ENCODE measurements at places on chromosomes 11 and 22.

- DNase-seq, result no peak
Measured at GRCh38 chr11:134740590-134741261, 328.7 kb upstream of the B3GAT1 start.

DNA sequence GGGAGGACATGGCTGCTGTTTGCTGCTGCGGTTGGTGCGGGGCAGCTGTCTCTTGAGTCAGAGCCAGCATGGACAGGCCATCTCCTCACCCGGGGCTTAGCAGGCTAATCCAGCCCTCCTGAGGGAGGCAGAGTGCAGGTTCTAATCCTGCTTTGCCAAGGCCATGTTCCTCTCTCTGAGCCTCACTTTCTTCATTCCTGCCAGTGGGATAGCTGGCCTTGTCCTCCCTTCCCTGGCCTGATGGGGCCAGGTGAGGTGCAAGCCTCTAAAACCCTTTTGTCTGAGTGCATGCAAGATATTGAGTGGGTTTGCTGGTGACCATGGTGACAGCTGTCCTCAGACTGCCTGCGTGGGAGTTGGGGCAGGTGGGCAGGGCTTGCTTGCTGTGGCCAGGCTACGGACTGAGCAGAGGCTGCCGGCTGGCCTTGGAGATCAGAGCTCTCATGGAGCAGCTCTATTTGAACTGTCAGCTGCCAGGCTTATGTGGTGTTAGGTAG lies 3.6 kb downstream of the USP35 start:
- DNase-seq, result no peak

DNA sequence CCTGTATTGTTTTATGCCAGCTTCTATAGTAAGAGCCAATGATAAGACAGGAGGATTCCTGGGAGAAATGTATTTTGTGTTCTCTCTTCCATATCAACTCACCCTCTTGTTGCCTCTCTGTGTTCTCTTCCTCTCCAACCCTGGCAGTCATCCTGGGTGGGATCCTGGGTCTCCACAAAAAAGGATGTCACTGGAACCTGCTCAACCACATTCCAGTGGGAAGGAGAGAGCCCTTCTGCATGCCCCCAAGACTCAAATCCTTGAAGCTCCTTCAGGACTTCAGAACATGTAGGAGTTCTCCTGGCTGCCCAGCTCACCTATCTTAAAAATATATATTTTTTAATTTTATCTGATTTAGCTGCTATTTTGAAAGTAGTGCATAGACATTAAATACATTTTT lies 26.1 kb downstream of the APOL6 start:
- no peak for DNase-seq

GRCh38 chr11:117874253-117874909 lies 2.1 kb downstream of the FXYD6 start:
- DNase-seq, result no peak

- DNase-seq, result no peak
Measured at GRCh38 chr11:7673724-7674434, 579 bp upstream of the CYB5R2 start.

- DNase-seq, result no peak
Measured at GRCh38 chr11:66126064-66126463, 56.0 kb downstream of the PACS1 start.

DNA sequence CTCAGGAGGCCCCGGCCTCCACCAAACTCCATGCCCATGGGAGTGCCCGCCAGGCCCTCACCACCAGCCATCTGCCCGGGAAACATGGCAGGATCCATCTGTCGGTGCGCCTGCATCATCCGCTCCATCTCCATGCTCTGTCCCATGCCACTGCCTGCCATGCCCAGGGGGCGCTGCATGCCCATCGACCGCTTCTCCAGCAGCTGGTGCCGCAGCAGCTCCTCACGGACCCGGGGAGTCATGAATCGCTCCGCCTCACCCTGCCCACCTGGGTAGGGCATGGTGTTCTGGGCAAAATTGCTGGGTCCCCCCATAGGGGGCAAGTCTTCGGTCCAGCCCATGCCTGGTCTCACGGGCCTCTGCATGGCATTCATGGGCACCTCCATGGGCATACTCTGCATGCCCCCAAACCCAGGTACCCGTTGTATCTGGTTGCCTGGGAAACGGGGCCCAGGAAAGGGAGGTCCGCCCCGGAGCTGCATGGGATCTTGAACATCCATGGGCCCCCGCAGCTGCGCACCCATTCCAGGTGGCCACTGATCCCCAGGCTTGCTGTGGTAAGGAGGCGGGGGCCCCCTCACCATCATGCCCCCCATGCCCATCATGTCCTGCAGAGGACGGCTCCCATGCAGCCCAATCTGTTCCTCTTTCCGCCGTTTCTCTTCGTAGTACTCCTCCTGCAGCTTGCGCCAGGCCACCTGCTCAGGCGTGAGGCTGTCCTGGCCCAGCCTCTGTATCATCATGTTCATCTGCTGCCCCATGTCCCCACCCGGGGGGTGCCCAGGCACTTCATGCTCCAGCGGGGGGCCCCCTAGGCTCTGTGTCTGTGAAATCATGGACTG lies 18.0 kb downstream of the CXCR5 start:
- no peak for DNase-seq

DNA sequence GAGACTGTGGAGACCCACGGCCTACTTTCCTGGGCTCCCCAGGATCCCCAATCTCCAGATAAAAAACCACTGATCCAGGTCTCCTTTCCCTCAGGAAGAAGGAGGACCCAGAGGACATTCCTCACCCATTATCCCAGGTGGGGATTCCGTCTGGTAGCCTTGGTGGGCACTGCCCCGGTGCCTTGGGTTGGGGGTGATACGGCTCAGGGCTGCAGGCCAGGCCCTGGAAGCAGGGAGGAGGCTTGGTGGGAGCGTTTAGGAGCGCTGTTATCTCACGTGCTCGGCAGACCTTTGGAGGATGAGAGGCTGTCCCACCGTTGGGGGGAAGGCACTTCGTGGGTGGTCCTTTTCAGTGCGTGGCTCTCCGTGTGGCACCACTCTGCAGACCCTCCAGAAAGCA lies 926.3 kb downstream of the BRD1 start:
- DNase-seq, result no peak

GRCh38 chr11:126898802-126899201 lies 101.8 kb downstream of the KIRREL3 start:
- no peak for DNase-seq

DNA sequence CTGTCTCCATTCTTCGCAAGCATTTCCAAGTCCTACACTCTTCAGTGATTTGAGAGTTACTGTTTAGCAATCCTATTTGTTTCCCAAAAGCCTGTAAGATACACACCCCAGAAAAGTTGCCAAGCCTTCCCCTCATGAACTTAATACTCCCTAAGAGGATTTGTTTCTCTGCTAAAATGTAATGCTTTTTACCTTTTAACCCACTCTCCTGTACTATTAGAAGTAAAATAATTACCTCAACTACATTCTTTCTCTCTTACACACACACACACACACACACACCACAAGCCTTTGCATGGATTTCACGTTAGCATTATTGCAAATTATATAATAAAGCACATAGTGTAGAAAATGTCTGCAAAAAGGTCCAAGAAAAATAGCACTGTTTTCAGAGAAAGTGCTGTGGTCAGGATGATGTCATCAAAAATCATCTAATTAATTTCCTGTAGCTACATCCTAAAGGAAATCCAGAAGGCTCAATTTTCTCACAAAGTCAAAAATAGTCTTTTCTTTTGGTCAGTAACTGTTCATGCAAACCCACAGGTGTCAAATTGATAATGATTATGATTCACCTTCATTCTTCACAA lies 364.1 kb upstream of the PITPNB start:
- no peak for DNase-seq

DNA sequence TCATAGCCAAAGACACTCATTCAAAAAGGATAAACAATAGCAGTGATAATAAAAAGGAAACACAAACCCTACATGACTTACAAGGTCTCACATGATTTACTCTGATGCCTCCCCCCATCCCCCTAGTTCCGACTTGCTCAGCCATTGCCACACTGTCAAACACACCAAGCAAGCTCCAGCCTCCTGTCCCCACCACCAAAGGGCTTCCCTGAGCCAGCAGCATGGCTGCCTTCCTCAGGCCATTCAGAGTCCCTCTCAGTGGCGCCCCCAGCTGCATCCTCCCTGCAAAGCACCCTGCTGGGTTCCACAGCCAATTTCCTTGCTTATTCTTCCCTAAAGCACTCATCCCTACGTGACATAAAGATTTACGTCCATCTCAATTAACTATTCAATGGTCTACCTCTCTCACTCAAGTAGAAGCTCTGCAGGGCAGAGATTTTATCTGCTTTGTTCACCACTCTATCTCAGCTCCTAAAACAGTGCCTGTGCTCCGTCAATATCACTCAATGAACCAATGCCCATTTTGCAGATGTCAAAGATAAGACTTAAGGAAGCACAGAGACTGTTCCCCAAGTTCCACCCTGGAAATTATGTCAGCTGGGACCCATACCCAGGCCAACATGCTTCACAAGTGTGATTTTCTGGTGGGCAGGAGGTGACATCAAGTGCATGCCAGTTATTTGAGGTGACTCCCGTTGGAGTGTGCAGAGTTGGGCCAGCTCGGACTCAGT lies 106.9 kb downstream of the SYN3 start:
- no peak for DNase-seq

DNA sequence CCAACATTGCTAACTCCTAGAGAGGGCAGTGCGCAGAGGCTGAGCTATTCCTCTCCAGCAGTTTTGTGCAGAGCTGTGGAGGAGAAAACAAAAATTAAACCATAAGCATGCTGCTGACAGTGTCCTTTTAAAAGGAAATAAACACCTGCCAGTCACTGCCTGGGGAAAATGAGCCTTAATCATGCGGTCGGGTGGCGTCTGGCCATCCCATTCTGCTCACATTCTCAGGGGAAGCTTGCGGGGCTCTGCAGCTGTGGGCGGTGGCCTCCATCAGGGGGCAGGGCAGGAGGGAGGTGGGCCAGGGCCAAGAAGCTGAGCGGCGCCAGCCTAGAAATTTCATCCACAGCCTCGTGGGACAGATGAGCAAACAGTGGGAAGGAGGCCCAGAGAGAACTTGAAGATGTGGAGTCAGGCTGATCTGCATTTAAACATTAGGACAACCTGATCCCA lies 71.0 kb upstream of the TP53I11 start:
- DNase-seq, result no peak

GRCh38 chr11:27773884-27774283 lies 73.6 kb upstream of the BDNF start:
- no peak for DNase-seq

- DNase-seq, result no peak
Measured at GRCh38 chr11:128334311-128335044, 252.9 kb downstream of the ETS1 start.

DNA sequence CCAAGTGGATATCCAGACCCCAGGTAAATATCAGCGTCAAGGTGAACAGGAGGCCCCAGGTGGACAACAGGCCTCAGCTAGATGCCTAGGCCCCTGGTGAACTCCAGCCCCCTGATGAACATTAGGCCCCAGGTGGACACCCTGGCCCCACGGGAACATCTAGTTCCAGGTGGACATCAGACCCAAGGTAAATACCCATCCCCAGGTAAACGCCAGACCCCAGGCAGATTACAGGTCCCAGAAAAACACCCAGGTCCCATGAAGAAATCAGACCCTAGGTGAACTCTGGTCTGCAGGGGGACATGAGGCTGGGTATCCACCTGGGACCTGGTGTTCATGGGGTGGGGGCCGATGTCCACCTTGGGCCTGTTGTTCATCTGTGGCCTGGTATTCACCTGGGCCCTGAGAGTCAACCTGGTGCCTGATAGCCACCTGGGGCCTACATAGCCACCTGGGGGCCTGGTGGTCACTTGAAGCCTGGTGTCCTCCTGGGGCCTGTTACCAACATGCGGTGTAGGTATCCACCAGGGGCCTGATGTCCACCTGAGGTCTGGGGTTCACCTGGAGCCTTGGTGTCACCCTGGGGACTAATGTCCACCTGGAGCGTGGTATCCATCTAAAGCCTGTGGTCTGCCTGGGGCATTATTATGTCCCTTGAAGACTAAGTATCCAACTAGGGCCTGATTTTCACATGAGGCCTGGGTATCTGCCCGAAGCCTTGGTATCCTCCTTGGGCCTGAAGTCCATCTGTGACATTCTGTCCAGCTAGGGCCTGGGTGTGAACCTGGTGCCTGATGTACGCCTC lies 56.8 kb upstream of the SEPTIN5 start:
- no peak for DNase-seq

DNA sequence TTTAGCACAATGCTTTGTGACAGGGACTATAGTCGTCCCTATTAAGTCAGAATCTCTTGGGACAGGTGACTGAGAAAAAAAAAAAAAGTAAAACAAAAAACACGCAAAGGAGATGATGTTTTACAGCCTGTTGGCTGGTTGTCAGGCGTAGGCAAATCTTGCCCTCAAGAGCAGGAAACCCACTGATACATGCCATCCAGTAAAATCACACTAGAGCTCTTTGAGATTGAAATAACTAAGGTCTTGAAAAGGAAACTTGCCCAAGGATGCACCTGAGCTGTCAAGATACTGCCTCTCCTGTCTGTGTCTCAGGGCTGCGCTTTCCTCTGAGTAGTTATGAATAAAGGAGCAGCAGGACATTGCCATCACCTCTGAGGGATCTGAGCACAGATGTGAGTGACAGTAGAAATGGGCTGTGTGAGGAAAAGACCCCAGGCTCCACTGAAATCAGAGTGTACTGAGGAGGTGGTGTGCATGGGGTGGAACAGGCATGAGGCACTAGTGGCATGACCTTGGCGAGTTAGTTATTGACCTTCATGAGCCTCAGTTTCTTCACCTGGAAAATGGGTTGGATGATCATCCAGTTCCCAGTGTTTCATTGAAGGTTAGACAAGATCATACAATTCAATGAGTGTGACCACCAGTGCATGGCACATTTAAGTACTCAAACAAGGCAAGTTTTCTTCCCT lies 23.3 kb downstream of the MICAL2 start:
- no peak for DNase-seq

DNA sequence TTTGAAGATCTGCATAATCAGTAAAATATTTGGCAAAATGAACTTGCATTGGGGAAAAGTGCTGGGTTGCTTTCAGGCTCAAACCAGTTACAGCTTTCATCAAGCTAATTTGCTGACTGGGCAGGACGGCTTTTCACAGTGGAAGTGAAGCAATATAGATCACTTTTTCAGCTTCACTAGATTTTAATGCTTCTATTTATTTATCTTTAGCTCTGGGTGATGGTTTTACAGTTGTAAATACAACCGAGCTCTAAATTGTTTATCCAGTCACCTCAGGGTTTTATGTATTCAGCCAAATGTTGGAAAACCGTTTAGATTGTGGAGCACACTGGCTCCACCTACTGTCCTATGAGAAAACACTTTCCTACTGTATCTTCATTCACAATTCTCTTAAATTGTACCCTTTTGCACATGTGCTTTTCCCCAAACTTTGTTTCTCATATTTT lies 58.2 kb downstream of the ACER3 start:
- DNase-seq, result peak; percentile 24

GRCh38 chr11:36458129-36458915 lies 51.8 kb downstream of the TRAF6 start:
- DNase-seq, result no peak

GRCh38 chr22:29313126-29313575 lies 2.3 kb downstream of the RASL10A start:
- DNase-seq, result no peak

Measured in HS-27A (cell line).